T-helper 1 cell treated with Interleukin-12 subunit alpha and Interleukin-12 subunit beta and Interleukin-4 antibody, amounts not matched to agents 30 ng/mL and 1 ng/mL, for 36 hours (primary cell): ENCODE measurements at places on chromosomes 12 and 14. TPM values are rescaled to one million over a fixed set of nuclear protein-coding genes. Genes with fewer than 3 reads are reported as not detected.

The KRT8 gene
- total RNA-seq: 0.12 TPM in 1 of 2 replicates, not detected in the other

The DAAM1 gene
- total RNA-seq: 11.1 and 18.5 TPM in 2 replicates

The TAPBPL gene
- 63.1 and 72.0 TPM in 2 replicates for total RNA-seq

The CLEC2A gene
- total RNA-seq: not detected in 2 replicates

The OR11H12 gene
- not detected in 2 replicates for total RNA-seq

The ARHGAP9 gene
- 190 and 192 TPM in 2 replicates for total RNA-seq

The RTL1 gene
- not detected in 2 replicates for total RNA-seq

The NDRG2 gene
- 2.6 and 4.6 TPM in 2 replicates for total RNA-seq

The PTGER2 gene
- 136 and 140 TPM in 2 replicates for total RNA-seq

The TAS2R31 gene
- total RNA-seq: 3.5 and 4.9 TPM in 2 replicates

The MFAP5 gene
- not detected in 2 replicates for total RNA-seq

The LPAR5 gene
- total RNA-seq: 4.6 and 5.7 TPM in 2 replicates

The ISM2 gene
- total RNA-seq: not detected in 2 replicates

The ZNF140 gene
- 17.4 and 19.4 TPM in 2 replicates for total RNA-seq

The RIPK3 gene
- 37.1 and 41.9 TPM in 2 replicates for total RNA-seq

The FIGNL2 gene
- total RNA-seq: 0.15 TPM in 2 replicates

The TSHR gene
- total RNA-seq: 3.6 and 4.4 TPM in 2 replicates

The POTEG gene
- total RNA-seq: not detected in 2 replicates

The KRT75 gene
- not detected in 2 replicates for total RNA-seq

The NGB gene
- not detected in 2 replicates for total RNA-seq

The AKAP5 gene
- total RNA-seq: 1.8 TPM in 2 replicates

The ABCC9 gene
- total RNA-seq: not detected in 2 replicates

The TEX52 gene
- total RNA-seq: 0.41 TPM in 1 of 2 replicates, not detected in the other

The MSI1 gene
- not detected in 2 replicates for total RNA-seq

The PSMC6 gene
- total RNA-seq: 96.6 and 99.0 TPM in 2 replicates

The RD3L gene
- not detected in 2 replicates for total RNA-seq

The KERA gene
- total RNA-seq: not detected in 2 replicates

The TAS2R10 gene
- 0.34 and 0.39 TPM in 2 replicates for total RNA-seq

The PPTC7 gene
- 39.1 and 39.8 TPM in 2 replicates for total RNA-seq

The RDH12 gene
- not detected in 2 replicates for total RNA-seq

The DEGS2 gene
- total RNA-seq: not detected in 2 replicates

The SAMD4A gene
- total RNA-seq: 0.46 and 0.56 TPM in 2 replicates

The LRRC10 gene
- total RNA-seq: not detected in 2 replicates

The ALG10 gene
- 16.5 and 17.9 TPM in 2 replicates for total RNA-seq

The KCNC2 gene
- not detected in 2 replicates for total RNA-seq

The TAS2R50 gene
- total RNA-seq: 1.8 TPM in 2 replicates

The KRT74 gene
- total RNA-seq: not detected in 2 replicates

The SYT10 gene
- not detected in 2 replicates for total RNA-seq

The HPD gene
- not detected in 2 replicates for total RNA-seq

The PTPRO gene
- total RNA-seq: 5.4 and 8.3 TPM in 2 replicates
